HTR-8/SVneo (cell line): ENCODE measurements at places on chromosomes 11 and 22.

- DNase-seq: no peak
Measured at GRCh38 chr11:59069087-59069486, 17.0 kb upstream of the GLYATL1B start.

DNA sequence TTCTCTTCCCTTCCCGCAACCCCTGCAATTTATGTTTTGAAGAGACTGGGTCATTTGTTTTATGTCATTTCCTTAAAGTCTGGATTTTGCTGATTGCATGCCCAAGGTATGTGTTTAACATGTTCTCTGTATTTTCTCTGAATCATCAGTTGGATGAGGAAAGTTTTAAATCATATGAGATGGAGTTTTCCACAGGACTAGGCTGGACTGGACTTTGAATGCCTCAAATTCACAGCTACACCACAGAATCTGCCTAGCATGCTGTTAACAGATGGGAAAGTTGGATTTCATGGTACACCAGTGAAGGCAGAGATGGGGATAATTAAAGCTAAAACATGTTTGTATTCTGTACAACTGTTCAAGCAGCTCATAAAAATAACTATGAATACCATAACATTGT is 62.6 kb downstream of the CWC15 start:
- no peak for DNase-seq

DNA sequence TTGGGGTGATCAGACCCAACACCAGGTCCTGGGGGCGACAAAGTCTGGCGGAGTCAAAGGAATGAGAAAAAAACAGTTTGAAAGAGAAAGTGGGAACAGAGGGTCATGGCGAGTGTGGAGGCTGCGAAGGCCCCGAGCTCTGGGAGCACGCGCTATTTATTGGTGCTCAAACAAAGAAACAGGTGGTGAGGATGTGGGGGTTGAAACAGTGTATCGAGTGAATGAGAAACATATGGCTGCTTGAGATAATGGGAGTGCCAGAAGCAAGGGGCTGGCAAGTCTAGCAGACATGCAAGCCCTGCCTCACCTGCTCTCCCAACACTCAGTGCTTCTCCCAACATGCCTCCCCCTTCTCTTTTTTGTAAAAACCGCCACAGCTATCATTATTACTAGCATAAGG is 7.8 kb upstream of the DUSP18 start:
- DNase-seq: no peak

DNA sequence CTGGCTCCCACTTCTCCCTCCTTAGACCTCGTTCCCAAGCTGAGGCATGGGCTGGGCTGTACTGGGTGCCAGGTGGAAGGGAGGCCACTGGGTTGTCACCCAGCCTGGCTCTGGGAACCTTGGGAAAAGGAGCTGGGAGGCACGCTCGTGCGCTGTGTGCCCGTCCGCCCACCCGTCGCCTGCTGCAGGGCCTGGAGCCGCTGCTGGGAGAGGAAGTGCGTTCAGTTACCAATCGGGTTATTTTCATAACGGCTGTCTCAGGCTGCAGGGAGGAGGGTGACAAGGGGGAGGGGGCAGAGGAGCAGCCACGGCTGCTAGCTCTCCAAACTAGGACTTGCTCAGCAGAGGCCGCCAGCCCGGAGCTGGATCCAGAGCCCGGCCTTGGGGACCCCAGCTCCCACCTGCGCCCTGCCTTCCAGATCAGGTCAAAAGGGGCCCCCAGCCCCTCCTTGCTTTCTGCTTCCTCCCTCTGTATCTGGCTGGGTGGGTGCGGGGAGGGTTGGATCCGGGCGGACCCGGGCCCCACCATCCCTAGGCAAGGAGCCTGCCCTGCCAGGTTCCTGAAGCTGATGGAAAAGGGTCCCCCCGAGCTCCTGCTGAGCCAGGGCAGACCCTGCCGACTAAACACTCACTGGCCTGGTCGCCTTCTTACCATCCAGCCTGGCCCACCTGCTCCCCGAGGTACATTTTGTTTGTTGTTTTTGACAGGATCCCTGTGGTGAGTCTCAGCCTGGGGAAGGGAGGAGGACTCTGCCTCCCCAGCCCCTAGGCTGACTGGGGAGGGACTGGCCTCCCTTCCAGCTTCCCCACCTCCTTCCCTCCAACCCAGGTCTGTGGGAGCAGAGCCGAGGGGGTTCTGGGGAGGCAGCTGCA is 14.3 kb downstream of the DGKZ start:
- no peak for DNase-seq

DNA sequence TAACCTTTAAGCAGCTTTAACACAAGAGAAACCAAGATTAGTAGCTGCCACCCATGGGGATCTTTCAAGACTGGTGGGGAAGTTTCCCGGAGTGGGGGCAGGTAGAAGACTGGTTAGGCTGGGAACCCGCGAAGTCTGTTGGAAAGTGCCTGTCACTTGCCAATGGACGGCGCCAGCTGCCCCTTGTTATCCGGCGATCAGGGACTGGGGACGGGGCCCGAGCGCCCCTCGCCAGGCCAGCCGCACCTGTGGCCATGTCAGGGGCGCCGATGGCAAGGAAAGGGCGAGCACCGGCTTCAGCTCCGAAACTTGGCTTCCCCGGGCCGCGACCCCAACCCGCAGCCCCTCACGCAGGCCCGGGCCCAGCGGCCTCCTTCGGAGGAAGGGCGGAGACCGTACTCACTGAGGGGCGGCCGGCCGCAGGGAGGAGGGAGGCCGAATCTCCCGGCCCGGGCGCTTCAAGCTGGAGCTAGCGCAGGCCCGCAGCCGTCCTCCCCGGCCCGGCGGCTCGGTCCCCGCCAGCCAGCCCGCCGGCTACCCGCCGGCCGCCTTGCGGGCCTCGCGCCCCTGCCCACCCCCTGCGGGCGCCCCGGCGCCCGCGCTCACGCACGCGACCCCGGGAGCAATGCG is 539 bp downstream of the EIF4ENIF1 start:
- no peak for DNase-seq

GRCh38 chr11:65108469-65109123 is 3.1 kb upstream of the TM7SF2 start:
- DNase-seq: no peak

DNA sequence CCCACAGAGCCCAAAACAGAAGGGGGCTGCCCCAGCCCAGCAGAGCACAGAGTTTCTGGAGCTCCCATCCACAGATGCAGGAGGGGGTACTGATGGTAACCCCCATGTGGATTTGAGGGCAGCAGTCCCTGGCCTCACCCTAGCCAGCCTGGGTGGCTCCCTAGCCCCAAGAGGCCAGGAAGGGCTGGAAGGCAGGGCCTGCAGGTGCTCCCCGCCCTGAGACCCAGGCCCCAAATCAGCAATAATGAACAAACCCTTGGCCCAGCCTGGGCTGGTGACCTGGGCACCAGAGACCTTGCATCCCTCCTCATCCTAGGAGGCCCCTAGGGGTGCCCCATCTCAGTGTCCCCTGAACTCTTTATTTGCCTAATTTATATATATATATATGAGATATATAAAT is 61.6 kb downstream of the MORC2 start:
- no peak for DNase-seq
